Spinal cord (tissue), 10 donors: ENCODE measurements at places on chromosomes 3 and 15. TPM values are rescaled to one million over a fixed set of nuclear protein-coding genes. Genes with fewer than 3 reads are reported as not detected.
A peak's percentile ranks its signal among the peaks of the same experiment; 100 is the strongest.

The PP2D1 gene
- not detected for total RNA-seq

The GMNC gene
- 2.2 TPM for total RNA-seq

GRCh38 chr3:172658344-172659245 is 52.3 kb downstream of the NCEH1 start:
- H3K27ac ChIP-seq = no peak overlapping the region
- DNase-seq = no peak
- H3K4me1 ChIP-seq = no peaks in the 10 kb centered on the region
- no peak overlapping the region for H3K4me3 ChIP-seq

GRCh38 chr15:90864507-90864906 is 3.9 kb upstream of the FURIN start:
- H3K27me3 ChIP-seq = no peaks in the 10 kb centered on the region
- H3K4me1 ChIP-seq = peaks cover 7% of the 10 kb centered on the region
- no peaks in the 10 kb centered on the region for H3K36me3 ChIP-seq
- H3K4me3 ChIP-seq = no peak overlapping the region
- no peak for DNase-seq

- H3K27ac ChIP-seq = no peak overlapping the region
- no peak overlapping the region for H3K4me3 ChIP-seq
Measured at GRCh38 chr3:125647318-125648014, 52.2 kb upstream of the OSBPL11 start.

DNA sequence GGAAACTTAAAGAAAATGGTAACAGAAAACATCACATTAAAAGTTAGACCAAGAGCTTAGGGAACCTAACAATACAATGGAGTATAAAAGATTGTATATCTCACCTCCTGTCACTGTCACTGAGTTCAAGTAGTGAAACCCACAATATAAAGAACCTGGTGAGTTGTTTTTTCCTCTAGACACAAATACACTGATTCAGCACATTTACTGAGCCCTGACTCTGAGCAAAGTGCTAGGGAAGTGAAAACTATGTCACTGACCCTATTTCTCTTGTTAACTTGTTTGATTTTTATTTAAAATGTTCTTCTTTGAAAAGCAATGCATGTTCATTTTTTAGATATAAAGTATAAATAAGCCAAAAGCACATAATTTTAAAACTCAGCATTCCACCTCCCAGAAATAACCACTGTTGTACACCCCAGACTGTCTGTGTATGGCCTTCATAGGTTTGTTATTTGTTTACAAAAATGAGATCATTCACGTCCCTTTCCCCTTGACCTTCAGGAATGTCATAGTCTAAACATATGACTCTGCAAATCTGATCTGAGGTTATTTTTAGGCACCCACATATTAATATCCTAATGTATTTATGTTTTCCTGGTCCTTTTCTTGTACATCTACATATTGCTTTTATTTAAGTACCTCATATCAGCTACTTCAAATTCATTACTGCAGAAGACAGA is 69.2 kb upstream of the CSTA start:
- no peaks in the 10 kb centered on the region for H3K36me3 ChIP-seq
- H3K27ac ChIP-seq = no peak overlapping the region
- no peak overlapping the region for H3K4me3 ChIP-seq
- no peaks in the 10 kb centered on the region for H3K4me1 ChIP-seq
- no peaks in the 10 kb centered on the region for H3K27me3 ChIP-seq
- no peak for DNase-seq

- H3K36me3 ChIP-seq = no peaks in the 10 kb centered on the region
- H3K4me1 ChIP-seq = no peaks in the 10 kb centered on the region
- no peak for DNase-seq
- H3K4me3 ChIP-seq = no peak overlapping the region
Measured at GRCh38 chr3:59480486-59480995, 430.7 kb upstream of the CFAP20DC start.

DNA sequence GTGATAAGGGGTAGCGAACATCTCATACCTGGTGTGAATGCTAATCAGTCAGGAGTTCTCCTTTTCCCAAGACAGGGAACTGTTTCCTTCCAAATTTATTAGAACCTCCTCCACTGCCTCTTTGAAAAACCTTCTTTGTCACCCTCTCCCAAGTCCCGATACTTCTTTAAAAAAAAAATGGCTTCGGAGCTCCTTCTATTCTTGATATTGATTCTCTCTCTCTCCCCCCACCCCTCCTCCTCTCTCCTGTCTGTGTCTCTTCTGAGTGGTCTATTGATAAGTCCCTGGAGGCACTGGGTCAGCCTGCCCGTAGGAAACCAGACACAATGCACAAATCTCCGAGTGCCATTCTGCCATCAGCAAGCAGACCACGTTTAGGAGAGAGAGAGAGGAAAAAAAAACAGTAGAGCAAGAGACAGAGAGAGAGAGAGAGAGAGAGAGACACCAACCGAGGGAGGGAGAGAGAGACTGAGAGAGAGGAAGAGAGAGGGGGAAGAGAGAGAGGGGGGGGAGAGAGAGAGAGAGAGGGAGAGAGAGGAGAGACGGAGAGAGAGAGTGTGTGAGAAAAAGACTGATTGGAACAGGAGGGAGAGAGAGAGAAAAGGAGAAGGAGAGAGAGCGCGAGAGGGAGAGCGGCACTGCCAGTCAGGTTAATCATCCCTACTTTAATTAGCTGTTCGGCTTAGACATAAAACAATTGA is 160.9 kb downstream of the TIGIT start:
- peak overlapping the region; percentile 85 for H3K27ac ChIP-seq
- DNase-seq = peak; percentile 97
- peak overlapping the region; percentile 61 for H3K4me3 ChIP-seq
- H3K36me3 ChIP-seq = no peaks in the 10 kb centered on the region
- no peaks in the 10 kb centered on the region for H3K27me3 ChIP-seq

DNA sequence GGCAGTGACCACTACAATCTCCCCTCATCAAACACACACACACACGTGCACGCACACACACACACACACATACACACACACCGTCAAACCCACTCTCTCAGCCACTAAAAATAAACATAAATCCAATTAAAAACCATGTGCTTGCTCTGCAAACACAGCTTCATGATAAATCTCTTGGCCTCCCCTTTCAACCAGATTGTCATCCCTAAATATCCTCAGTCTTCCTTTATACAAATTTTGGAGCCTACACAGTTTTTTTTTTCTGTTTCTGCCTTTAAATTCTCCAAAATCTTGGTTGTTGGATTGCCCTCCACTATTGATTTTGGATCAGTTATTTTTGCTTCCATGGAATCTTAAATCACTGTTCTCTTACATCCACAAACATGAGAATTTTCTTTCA is 245.6 kb downstream of the SATB1 start:
- no peak for DNase-seq
- no peak overlapping the region for H3K4me3 ChIP-seq
- H3K27ac ChIP-seq = no peak overlapping the region
- no peaks in the 10 kb centered on the region for H3K36me3 ChIP-seq
- no peaks in the 10 kb centered on the region for H3K27me3 ChIP-seq
- H3K4me1 ChIP-seq = no peaks in the 10 kb centered on the region

DNA sequence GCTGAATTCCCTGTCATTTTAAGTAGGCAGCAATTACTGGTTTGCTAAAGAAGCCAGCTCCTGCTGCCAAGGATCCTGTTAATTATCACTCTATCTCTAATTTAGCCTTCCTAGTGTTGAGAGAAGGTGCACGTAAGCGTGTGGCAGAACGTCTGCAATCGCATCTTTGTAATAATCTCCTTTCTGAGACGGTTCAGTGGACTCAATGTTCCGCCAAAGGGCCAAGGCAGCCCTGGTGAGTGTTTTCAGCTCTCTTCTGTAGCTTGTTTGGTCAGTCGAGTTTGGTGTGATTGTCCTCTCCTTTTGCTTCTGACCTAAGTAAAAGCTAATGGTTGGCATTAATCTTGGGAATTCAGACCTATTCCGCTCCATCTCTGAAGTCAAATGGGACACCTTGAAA is 24.2 kb downstream of the MITF start:
- H3K4me3 ChIP-seq = no peak overlapping the region
- H3K27ac ChIP-seq = no peak overlapping the region

DNA sequence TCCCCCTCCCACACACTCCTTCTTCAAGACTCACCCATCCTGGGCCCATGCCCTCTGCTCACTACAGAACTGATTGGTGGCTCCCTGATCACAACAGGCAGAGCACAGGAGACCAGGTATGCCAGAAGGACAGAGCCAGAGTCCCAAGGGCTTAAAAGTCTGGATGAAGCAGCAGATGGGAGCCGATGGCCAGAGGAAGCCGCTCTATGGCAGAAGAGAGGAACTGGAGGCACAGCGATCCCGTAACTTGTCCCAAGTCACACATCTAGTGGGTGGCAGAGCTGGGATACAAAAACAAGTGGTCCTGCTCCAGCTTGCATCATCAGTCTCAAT is 20.7 kb downstream of the ITGA11 start:
- no peaks in the 10 kb centered on the region for H3K27me3 ChIP-seq
- H3K4me1 ChIP-seq = no peaks in the 10 kb centered on the region
- no peaks in the 10 kb centered on the region for H3K36me3 ChIP-seq
- H3K4me3 ChIP-seq = no peak overlapping the region
- DNase-seq = no peak
- no peak overlapping the region for H3K27ac ChIP-seq

DNA sequence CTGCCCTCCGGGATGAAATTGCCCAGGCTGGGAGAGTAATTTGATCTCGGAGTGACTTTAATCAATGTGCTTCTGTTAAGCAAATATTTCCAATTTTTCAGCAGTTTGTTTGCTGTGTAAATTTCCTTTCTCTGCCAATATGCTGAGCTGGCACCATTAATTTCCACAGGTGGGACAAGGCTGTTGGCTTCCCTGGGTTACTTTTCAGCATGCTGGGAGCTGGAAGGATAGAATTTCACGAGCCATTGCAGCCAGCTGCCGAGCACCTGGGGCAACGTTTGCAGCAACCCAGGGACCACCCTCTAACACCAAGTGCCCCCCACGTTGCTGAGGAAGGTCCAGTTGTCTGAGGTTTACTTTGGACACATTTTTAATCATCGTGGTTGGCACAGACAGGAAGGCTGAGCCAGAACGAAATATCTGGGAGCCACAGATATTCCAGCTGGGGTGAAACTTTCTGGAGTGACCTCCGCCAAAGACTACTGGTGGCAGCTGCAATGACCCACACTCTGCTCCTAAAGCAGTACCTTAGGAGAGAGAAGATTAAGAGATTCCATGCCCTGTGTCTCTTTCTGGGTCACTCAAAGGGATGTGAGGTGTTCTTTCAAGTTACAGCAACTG is 293.3 kb upstream of the RGMA start:
- H3K27me3 ChIP-seq = no peaks in the 10 kb centered on the region
- no peak overlapping the region for H3K4me3 ChIP-seq
- H3K27ac ChIP-seq = no peak overlapping the region
- peaks cover 3% of the 10 kb centered on the region for H3K4me1 ChIP-seq
- H3K36me3 ChIP-seq = no peaks in the 10 kb centered on the region

- H3K4me1 ChIP-seq = peaks cover 42% of the 10 kb centered on the region
- H3K27me3 ChIP-seq = no peaks in the 10 kb centered on the region
- H3K27ac ChIP-seq = peak overlapping the region; percentile 80
- no peak for DNase-seq
Measured at GRCh38 chr15:75671730-75672602, 24.3 kb downstream of the SNX33 start.

GRCh38 chr15:90033448-90033847 is 32.3 kb downstream of the ZNF710 start:
- no peak overlapping the region for H3K27ac ChIP-seq
- no peaks in the 10 kb centered on the region for H3K27me3 ChIP-seq
- peaks cover 50% of the 10 kb centered on the region for H3K4me1 ChIP-seq
- peaks cover 4% of the 10 kb centered on the region for H3K36me3 ChIP-seq

DNA sequence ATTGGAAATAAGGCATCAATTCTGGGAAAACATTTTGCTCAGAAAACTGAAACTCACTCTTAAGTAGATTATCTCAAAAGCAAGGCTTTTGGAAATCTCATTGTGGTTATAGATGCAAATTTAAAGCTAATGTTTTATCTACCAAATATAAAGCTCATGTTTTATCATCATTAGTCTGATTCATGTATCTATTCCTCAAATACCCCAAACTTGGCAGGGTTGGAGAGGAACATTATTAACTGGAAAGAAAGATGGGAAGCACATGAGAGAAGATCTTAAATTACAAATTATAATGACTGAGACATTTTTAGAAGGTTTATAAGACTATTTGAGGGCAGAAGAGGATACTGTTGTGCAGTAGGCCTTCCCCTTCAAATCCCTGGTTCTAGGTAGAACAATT is 137.3 kb upstream of the TGFBR2 start:
- no peak overlapping the region for H3K27ac ChIP-seq
- no peaks in the 10 kb centered on the region for H3K27me3 ChIP-seq
- H3K4me1 ChIP-seq = no peaks in the 10 kb centered on the region
- no peak for DNase-seq

GRCh38 chr3:159922861-159923312 is 65.7 kb upstream of the IL12A start:
- no peak overlapping the region for H3K4me3 ChIP-seq
- H3K4me1 ChIP-seq = peaks cover 5% of the 10 kb centered on the region
- H3K27me3 ChIP-seq = no peaks in the 10 kb centered on the region
- no peaks in the 10 kb centered on the region for H3K36me3 ChIP-seq
- DNase-seq = no peak

The XCR1 gene
- total RNA-seq = not detected

GRCh38 chr3:39141171-39141995 is 12.0 kb downstream of the CSRNP1 start:
- peaks cover 71% of the 10 kb centered on the region for H3K36me3 ChIP-seq
- H3K4me3 ChIP-seq = no peak overlapping the region
- no peak for DNase-seq
- no peak overlapping the region for H3K27ac ChIP-seq
- no peaks in the 10 kb centered on the region for H3K27me3 ChIP-seq
- H3K4me1 ChIP-seq = peaks cover 64% of the 10 kb centered on the region

GRCh38 chr3:119187266-119187665 is 13.9 kb downstream of the UPK1B start:
- H3K27ac ChIP-seq = no peak overlapping the region
- no peak overlapping the region for H3K4me3 ChIP-seq
- H3K4me1 ChIP-seq = no peaks in the 10 kb centered on the region
- no peaks in the 10 kb centered on the region for H3K36me3 ChIP-seq
- no peaks in the 10 kb centered on the region for H3K27me3 ChIP-seq

DNA sequence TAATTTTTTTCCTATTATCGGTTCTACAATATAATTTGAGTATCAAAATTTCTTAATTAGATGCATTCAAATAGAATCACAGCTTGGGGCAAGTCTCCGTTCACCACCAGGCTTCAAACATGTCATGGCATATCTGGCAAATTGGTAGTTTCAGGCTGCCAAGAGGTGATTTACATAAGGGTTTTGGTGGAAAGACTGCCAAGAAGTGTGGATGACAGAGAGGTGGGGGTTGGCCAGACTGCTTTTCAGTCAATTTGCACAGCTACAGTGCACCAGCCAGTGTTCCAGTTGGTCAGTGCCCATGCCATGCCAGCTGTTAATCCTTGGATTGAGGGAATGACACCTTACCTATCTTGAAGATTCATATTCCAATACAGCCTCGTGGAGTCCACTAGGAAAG is 8.4 kb upstream of the GSK3B start:
- no peaks in the 10 kb centered on the region for H3K27me3 ChIP-seq
- peaks cover 4% of the 10 kb centered on the region for H3K36me3 ChIP-seq
- no peak overlapping the region for H3K27ac ChIP-seq
- DNase-seq = no peak
- no peaks in the 10 kb centered on the region for H3K4me1 ChIP-seq

The C15orf62 gene
- total RNA-seq = 0.17 TPM

GRCh38 chr3:113275929-113276750 is 64.8 kb downstream of the BOC start:
- no peaks in the 10 kb centered on the region for H3K27me3 ChIP-seq
- peak overlapping the region; percentile 14 for H3K4me3 ChIP-seq
- peaks cover 59% of the 10 kb centered on the region for H3K36me3 ChIP-seq
- H3K4me1 ChIP-seq = peaks cover 46% of the 10 kb centered on the region

The STARD9 gene
- total RNA-seq = 26.2 TPM

The NRROS gene
- 3.2 TPM for total RNA-seq
